ENCODE measurements at places on chromosomes 4 and X. TPM values are rescaled to one million over a fixed set of nuclear protein-coding genes. Genes with fewer than 3 reads are reported as not detected.

- DNase-seq = no peak
Observed at GRCh38 chr4:124783847-124784246, 71.3 kb upstream of the ANKRD50 start.

MPC1L gene
- not detected for total RNA-seq

DNA sequence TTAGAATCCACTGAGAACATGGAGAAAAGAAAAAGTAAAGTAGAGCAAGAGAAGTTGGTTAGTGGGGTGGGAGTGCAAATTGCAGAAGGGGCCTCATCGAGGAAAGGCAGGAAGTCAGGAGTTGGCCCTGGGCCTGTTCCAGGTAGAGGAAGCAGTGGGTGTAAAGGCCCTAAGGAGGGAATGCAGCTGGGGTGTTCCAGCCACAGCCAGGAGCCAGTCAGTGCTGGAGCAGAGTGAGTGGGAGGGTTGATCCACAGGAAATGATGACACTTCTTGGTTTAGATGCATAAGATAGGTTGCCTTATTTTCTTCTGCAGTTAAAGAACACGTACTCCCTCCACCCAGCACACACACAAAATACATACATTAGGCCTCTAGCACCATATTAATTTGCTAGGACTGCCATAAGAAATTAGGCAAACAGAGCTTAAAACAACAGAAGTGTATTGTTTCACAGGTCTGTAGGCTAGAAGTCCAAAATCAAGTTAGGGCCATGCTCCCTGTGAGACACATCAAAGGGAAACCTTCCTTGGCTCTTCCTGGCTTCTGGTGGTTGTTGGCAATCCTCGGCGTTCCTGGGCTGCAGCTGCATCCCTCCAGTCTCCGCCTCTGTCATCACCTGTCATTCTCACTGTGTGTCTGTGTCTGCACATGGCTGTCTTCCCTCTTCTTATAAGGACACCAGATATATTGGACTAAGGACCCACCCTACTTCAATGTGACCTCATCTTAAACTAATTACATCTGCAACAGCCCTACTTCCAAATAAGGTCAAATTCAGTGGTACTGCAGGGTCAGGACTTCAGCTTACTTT, 205.9 kb downstream of the AASDH start:
- peak; percentile 83 for DNase-seq

- DNase-seq = peak; percentile 79
Observed at GRCh38 chrX:30713061-30713525, 59.9 kb downstream of the GK start.

CNKSR2 gene
- total RNA-seq = 25.3 TPM

TRO gene
- total RNA-seq = 130 TPM

DNA sequence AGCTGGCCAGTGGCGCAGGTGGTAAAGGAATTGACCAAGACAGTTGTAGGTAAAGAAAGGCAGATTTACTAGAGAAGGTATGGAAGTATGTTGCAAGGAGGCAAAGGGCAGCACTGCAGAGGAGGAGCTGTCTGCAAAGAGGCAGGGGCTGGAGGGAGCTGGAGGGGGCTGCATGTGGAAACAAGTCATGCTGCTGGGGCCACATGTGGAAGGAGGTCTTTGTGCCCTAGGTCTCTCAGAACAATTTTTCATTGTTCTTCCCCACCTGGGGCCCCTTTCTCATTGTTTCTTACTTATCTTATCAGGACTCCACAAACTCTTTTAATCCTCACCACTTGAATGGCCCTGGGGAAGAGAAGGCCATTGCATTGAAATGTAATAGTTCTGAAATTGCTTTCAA, 144.8 kb upstream of the PLAC1 start:
- DNase-seq = no peak

DNA sequence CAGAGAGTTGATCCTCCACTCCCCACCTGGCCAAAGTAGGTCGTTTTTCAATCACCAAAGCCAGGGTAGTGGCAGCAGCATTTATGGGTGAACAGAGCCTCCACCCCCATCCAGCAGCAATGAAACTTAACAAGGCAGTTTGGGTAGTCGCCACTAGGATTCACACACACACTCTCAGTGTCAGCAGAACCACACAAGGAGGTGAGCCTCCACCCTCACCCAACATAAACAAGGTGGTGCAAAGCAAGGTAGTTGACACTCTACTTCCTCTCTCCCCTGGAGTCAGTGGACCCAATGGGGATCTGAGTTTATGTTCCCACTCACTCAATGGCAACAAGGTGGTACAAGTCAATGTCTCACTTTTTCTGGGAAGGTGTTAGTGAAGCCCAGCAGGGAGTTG, 50.4 kb upstream of the CCDC149 start:
- DNase-seq = no peak

DNA sequence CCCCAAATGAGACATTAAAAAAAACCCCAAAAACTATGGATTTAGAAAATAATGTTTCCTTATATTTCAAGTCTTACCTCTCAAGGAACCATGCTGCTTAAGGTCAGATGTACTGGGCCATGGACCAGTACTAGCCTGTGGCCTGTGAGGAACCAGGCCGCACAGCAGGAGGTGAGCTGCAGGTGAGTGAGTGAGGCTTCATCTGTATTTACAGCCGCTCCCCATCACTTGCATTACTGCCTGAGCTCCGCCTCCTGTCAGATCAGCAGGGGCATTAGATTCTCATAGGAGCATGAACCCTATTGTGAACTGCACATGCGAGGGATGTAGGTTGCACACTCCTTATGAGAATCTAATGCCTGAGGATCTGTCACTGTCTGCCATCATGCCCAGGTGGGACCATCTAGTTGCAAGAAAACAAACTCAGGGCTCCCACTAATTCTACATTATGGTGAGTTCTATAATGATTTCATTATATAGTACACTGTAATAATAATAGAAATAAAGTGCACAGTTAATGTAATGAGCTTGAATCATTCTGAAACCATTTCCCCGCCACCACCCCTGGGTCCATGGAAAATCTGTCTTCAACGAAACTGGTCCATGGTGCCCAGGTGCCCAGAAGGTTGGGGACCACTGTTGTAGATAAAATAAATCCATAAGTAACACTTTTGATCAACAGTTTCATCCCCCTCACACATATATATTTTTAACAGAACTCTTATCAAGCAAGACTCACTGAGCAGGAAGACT, 105.3 kb upstream of the CBR4 start:
- DNase-seq = no peak

GRCh38 chrX:129626026-129626425, 28.7 kb downstream of the APLN start:
- peak; percentile 25 for DNase-seq

GRCh38 chr4:147786031-147786430, 54.1 kb downstream of the ARHGAP10 start:
- no peak for DNase-seq

DNA sequence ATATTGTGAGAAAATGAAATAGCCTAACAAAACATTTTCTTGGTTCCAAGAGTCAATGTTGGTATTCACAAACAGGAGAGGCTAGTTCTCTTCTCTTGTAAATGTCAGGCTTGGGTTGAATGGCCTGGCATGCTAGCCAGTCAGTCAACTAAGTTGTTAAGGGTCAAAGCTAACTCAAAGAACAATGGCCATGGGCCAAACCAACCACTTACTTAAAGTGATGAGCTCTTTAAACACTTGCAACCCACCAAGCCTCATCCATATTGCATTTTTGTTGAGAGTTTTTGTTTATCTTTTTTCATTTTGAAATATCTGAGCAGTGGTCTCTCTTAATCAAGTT, 394.5 kb downstream of the RAB28 start:
- DNase-seq = no peak

GRCh38 chr4:86043755-86044592, 315.9 kb downstream of the MAPK10 start:
- DNase-seq = peak; percentile 67

DNA sequence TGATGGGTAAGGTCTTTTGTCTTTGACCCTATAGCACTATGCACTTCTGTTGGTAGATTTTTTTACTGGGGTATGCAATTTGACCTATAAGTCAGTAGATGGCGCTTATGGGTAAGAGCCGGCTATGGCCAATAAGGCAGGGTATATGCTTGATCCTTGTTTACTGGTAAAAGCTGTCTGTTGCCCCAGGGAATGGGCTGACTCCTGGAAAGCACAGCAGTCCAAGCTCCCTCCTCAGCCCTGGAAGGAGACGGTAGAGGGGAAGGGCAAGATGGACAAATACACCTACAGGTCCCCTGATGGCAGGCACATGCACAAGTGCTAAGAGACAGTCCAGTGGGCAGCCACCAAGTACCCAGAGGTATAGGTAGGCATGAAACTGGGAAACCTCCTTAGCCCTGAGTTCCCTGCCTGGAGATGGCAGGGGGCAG, 63.7 kb downstream of the ADAMTS3 start:
- peak; percentile 82 for DNase-seq

DNA sequence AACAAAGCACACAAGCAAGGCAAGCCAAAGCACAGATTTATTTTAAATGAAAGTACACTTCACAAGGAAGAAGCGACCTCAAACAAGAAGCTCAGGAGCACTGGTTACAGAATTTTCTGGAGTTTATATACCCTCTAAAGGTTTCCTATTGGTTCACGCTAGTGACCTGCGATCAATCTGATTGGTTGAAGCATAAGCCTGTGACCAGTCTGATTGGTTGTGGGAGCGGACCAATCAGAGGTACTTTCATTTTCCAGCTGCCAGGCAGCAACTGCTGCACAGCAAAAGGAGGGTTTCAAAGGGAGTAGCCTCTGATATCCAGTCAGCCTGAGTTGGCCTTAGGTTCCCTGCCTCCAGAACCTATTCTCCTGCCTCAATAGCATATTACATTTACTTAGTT, 4.6 kb upstream of the AREG start:
- DNase-seq = no peak

DNA sequence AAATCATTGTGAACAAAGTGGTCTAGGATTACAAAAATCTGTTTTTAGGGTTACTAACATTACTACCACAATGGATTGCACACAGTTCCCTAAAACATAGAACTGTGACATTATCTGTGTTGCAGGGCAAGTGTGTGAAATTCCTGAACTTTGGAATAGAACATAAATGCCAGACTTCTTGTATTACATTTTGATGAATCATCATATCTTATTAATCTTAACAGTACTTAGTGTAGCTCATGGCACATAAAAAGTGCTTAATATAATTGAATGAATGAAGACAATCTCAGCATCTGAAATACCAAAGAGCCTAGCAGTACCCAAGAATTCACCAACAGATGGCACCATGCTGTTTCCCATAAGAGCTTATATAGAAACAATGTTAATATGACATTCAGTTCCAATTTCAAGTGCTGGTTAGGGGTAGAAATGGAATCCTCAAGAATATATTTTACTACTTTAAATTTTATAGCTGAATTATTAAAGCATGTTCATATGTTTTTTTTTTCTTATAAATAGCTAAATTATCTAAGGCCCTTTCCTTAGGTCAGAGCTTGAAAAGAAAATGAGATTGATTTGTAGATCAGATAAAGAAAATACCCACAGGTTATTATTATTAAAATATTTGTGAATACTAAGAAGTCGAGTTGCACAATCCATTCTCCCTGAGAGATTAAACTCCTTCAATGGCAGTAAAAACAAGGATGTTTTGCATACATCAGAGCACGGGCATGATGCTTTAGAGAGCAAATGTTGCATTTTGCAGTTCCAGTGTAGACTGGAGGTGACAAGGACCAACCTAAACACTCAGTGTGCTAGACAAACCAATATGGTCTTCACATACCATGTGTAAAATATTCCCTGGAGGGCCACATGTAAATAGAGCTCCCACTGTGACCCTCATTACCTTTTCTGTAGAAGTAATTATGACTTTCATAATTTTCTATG, 25.7 kb upstream of the SHISA3 start:
- peak; percentile 82 for DNase-seq

F8A2 gene
- not detected for total RNA-seq

- DNase-seq = no peak
Observed at GRCh38 chrX:110318664-110318968, 731 bp upstream of the AMMECR1 start.

SPATA18 gene
- 13.6 TPM for total RNA-seq

USP26 gene
- not detected for total RNA-seq

MAGEB17 gene
- 0.11 TPM for total RNA-seq

ODAM gene
- total RNA-seq = 24.6 TPM

DNA sequence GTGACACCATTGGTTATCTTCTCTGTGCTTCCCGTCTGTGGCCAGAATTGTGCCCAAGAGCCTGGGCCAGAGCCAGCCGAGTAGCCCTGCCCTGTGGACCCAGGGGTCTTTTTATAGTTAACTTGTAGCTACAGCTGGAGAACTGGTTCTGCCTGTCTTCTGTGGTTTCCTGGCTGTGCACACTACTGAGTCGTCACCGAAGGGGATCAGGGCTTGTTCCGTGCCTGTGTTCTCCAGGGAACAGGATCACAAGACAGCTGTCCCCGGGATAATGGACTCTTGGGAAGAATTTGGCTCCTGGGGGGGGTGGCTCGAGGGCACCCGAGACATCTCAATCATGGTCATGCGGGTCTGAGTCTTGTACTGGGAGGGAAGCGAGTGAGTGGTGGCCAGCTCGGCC, 22.1 kb upstream of the OPN1LW start:
- DNase-seq = no peak

- DNase-seq = peak; percentile 48
Observed at GRCh38 chrX:17038277-17038676, 91.8 kb downstream of the REPS2 start.

CSAG1 gene
- total RNA-seq = not detected

PACRGL gene
- 30.3 TPM for total RNA-seq

All from cardiac muscle cell (in vitro differentiated cells and primary cell).